Left hindlimb (tissue), 1 donor: ENCODE measurements at places on chromosomes 7 and 10.

DNA sequence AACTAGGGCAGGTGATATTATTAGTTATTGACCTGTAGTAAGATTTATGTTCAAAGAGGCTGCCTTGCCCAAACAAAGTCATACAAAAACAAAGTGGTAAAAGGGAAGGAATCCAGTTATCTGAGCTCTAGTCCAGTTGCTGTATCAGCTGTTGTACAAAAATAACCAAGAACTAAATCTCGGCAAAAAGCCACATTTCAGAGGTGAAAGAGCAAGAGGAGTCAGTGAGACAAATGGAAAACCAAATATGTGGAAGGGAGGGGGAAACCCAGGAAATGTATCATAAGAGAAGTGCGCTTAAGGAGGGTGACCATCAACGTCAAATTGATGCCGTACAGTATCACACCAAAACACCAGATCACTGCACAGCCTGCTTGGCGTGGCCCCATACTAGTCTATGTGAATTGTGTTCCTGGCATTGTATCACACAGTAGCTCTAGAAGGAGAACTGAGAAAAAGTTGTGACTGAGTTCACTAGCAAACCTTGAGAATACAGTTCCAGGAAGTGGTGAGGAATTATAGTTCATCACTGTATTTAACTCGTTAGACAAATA, 6.4 kb downstream of the AGBL3 start:
- DNase-seq = no peak

- DNase-seq = no peak
Measured at GRCh38 chr10:29039091-29039490, 249.8 kb upstream of the LYZL1 start.

DNA sequence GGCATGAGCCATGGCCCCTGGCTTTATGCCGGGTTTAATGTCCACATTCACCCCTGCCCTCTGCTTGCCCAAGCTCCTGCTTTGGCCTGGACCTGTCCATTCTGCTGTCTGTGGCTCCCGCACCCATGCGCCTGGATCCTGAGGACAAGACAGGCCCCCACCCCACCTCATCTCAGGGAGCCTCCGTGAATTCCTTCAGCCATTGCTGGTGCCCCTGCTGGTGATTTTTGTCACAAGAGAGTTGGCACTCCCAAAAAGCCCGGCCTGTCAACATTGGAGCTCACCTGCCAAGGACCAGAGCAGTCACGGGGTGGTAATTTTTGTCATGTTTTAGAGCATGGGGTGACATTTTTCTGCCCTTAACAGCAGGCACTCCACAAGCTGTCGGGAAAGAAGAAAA, 127.5 kb upstream of the PLXNA4 start:
- no peak for DNase-seq

DNA sequence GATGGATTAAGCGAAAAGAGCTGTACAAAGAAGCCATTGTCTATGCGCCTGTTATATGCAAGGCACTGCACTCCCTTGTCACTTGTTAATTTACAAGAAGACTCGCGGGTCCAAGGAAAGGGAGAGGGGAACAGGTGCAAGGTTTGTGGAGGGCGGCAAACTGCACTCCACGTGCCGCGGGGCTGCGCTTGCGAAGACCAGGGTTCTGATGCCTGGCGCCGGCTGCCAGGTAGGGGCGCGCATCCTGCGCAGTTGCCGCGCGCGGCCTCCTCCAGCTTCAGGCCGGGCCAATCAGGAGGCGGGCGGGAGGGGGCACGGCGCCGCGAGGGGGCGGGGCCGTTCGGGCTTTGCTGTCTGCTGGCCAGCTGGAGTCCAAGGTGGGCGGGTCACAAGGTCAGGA, 140.6 kb upstream of the PALS2 start:
- no peak for DNase-seq

GRCh38 chr10:69124563-69125268, 738 bp downstream of the VPS26A start:
- DNase-seq = peak; percentile 44

GRCh38 chr10:111996103-111996502, 187.5 kb downstream of the GPAM start:
- no peak for DNase-seq

DNA sequence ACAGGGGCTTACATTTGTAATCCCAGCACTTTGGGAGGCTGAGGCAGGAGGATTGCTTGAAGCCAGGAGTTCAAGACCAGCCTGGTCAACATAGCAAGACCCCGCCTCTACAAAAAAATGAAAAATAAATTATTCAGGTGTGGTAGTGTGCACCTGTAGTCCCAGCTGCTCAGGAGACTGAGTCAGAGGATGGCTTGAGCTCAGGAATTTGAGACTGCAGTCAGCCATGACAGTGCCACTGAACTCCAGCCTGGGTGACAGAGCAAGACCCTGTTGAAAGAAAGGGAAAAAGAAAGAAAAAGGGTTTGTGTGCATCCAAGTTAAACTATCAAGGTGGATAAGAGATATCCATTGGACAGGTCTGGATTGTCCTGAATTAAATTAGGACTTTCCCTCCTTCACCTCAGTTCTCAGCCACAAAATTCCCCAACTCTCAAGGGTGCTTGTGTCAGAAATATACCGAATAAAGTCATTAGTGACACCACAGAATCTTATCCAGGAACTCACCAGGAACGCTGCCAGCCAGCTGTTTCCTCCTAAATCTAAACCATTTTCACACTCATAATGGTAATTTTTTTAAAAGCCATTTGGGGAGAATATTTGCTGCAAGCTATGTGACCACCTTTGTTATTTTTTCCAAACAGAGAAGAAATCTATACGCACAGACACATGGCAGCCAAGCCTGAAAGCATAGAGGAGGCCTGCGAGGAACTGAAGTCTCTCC, 12.0 kb downstream of the AFAP1L2 start:
- no peak for DNase-seq

- DNase-seq = no peak
Measured at GRCh38 chr7:46533946-46534345, 612.9 kb upstream of the IGFBP3 start.

- DNase-seq = no peak
Measured at GRCh38 chr10:98568551-98568950, 121.8 kb upstream of the HPS1 start.

GRCh38 chr10:88116971-88117626, 253.7 kb downstream of the PTEN start:
- no peak for DNase-seq

- peak; percentile 39 for DNase-seq
Measured at GRCh38 chr10:31756101-31756728, 172.4 kb downstream of the ARHGAP12 start.

GRCh38 chr7:144835155-144835611, 670 bp downstream of the TPK1 start:
- peak; percentile 76 for DNase-seq

DNA sequence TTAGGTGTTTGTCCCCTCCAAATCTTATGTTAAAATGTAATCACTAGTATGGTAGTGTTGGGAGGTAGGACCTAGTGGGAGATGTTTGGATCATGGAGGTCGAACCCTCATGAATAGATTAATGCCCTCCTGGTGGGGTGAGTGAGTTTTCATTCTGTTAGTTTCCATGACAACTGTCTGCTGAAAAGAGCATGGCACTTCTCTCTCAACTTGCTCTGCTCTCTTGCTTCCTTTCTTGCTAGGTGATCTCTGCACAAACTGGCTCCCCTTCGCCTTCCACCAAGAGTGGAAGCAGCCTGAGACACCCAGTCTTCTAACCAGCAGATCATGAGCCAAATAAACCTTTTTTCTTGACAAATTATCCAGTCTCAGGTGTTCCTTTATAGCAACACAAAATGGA, 853.9 kb downstream of the SORCS1 start:
- DNase-seq = no peak

DNA sequence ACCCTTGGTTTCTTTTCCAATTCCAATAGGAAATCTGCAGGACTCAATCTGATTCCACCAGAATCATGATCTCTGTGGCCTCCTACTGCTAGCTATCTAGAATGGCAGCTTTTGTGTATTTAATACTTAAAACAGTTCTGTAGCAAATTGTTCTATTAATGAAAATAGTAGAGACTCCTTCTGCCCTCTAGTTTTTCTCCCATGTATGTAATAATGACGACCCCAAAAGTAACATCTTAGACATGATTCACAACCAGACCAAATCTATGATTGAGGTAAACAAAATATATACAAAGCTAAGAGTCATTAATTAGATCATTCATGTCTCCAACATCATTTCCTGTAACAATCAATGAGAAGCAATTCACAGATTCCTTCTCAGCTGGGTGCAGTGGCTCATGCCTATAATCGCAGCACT, 259.1 kb upstream of the MKLN1 start:
- DNase-seq = no peak

DNA sequence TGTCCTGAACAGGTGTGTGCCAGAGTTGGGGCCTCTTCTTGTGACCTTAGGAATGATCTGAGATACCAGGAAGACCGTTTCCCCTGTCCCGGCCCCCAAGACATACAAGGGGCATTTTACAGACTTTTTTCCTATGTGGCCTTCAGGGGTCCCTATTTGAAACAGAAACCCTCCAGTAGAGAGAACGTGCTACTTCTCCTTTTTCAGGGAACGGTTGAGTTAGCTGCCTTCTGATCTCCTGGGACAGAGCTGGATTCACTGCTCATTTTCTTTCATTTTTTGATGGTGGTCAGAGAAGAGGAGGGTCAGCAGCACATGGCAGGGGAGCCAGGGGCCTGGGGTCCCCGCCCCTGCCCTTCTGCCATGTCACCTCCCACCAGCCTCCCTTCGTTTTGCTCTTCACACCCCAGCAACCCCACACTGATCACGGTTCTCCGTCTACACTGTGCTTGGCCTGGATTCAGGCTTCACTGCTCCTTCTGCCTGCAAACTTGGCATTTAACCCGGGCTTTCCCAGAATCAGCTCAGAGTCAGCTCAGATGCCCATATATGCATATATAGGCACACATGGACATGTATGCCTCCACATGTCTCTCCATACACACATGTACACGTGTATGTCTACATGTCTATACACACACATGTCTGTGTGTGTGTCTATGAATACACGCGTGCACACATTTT, 138.1 kb upstream of the BTBD16 start:
- DNase-seq = no peak

GRCh38 chr10:60707841-60708240, 70.4 kb upstream of the CDK1 start:
- no peak for DNase-seq

DNA sequence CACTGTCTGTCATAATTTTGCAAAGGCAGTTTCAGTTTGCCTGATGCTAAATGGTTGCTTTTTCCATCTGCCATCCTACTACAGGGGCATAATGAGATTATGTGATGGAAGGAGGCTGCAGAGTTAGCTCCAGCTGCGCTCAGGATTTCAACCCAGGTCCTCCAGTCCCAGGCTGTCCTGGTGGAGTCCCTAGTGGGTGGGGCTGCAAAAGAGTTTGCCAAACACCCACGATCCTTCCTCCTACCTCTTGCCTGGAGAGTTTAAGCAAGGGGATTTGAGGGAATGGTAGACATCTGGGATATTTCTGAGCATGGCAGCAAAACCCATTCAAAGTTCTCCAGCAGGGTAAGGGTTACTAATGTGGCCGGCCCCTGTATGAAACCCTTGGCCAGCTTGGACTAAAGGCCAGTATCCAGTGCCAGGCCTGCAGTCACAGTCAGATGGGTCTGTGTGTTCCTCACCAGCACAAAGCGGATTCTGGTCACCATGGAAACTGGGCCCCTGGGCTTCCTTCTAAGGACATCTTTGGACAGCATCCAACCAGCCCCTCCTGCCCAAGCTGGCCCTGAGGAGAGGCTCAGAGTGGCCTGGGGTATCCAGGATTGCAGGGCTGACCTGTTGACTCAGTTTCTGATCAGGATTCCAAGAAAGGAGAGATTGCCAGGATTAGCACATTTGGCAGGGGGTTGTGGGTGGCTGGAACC, 42.7 kb upstream of the CHST3 start:
- DNase-seq = peak; percentile 77
